ENCODE measurements at places on chromosomes 5 and 9. TPM values are rescaled to one million over a fixed set of nuclear protein-coding genes. Genes with fewer than 3 reads are reported as not detected.

Gene CEL
- total RNA-seq: 0.42 TPM

Gene EXOSC3
- total RNA-seq: 32.0 TPM

Gene GALNT12
- 22.4 TPM for total RNA-seq

Gene FST
- total RNA-seq: 2.9 TPM

Gene SPRY4
- 29.0 TPM for total RNA-seq

Gene GZMA
- total RNA-seq: 0.40 TPM

Gene ADAMTS13
- total RNA-seq: 1.3 TPM

Gene SEPTIN8
- 26.7 TPM for total RNA-seq

Gene CARTPT
- total RNA-seq: 7.4 TPM

Gene PCDHA9
- total RNA-seq: 0.23 TPM

Gene RGS7BP
- total RNA-seq: 4.7 TPM

Gene SCGB3A2
- total RNA-seq: not detected
